ENCODE measurements at places on chromosomes 2 and 18. TPM values are rescaled to one million over a fixed set of nuclear protein-coding genes. Genes with fewer than 3 reads are reported as not detected.

GRCh38 chr2:218831378-218831990 is at the start of gene PRKAG3:
Gene PRKAG3, minus strand, starts transcription at chr2:218831803.
- peak; percentile 17 for DNase-seq

DNA sequence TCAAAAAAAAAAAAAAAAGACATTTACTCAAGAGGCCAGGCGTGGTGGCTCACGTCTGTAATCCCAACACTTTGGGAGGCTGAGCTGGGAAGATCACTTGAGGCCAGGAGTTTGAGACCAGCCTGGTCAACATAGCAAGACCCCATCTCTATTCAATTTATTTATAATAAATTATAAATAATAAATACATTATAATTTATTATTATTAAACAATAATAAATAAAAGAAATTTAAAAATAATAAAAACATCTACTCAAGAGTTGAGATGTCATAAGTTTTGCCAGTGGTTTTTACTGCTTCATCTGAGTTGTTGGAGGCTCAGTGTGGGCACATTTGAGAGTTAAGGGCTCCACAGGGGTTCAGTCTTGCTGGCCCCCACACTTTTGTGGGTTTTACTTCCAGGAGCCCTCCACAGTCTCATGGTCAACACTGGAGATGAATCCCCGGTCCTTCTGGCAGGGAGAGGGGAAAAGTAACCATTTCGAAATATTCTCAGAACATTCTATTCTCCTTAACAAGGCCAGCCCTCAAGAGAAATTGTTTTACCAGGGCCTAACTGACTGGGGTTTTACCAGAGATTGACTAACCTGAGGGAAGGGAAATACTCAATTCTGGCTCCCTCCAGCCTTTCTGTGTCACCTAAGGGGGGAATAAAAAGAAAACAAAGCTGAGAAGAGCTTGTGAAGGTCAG is 51.6 kb upstream of the NCOA1 start:
- no peak for DNase-seq

- DNase-seq, result no peak
Measured at GRCh38 chr2:238114331-238114841, 14.2 kb downstream of the ESPNL start.

Gene ABCG5
- not detected for polyA plus RNA-seq

GRCh38 chr2:39517622-39518021 is 80.5 kb upstream of the MAP4K3 start:
- DNase-seq, result no peak

DNA sequence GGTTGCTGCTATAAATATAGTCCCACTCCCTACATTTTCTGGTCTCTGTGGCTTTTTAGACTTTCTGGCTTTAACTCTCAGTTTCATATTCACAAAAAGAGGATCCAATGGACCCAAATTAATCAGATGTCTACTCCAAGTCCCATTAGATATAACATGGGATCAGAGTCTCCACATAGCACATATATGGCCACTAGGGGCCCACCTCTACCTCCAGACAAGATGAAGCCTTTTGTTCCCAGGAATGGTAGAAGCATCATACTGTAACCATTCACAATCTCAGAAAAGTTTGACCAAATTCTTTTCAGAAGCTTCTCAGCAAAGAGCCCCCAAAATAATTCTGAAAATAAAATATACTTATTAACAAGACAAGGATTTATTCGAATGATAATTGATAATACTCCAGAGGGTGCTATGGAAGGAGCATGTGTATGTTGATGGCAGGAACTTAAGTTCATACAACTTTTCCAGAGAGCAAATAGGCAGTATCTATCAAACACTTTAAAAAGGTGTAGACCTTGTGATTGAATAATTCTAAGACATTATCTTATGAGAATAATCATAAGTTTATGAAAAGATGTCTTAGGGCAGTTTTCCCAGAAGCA is 382.3 kb upstream of the CRIM1 start:
- peak; percentile 57 for DNase-seq

DNA sequence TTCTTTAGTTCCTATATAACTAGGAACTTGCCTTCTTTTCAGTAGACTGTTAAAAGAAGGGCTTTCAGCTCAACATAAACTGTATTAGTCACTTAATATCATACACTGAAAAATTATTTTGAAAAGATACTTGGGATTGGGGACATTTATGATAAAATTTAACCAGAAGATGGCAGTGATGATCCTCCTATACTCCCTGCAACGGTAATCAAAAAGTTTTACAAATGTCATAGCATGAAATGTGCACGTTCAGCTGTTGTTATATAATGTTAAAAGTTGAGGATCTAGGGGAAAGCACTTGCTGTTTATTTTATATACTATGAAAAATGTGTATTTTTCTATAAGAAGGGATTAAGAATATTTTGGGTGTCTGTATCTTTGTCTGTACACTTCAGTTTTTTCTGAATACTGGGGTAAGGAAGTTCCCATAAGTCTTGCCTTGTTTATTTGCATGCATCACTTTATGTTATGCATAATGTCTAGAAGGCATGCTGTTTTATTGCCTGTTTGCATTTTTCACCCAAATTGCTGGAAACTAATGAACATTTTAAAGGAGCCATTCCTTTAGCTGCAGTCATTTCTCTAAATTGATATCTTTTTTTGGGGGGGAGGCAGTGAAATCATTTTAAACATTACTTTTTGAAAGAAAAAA is 19.0 kb downstream of the DYNC1I2 start:
- peak; percentile 56 for DNase-seq

All from GM23248 (cell line).